ENCODE measurements at places on chromosomes 11 and 22. TPM values are rescaled to one million over a fixed set of nuclear protein-coding genes. Genes with fewer than 3 reads are reported as not detected.

Gene NDUFA6
- 46.2 TPM for total RNA-seq

Gene PATE4
- not detected for total RNA-seq

Gene CDC42EP2
- total RNA-seq, result 27.5 TPM

Gene KCNJ11
- 6.3 TPM for total RNA-seq

Gene CCDC116
- total RNA-seq, result 0.69 TPM

Gene AMBRA1
- total RNA-seq, result 33.9 TPM

Gene MS4A6E
- total RNA-seq, result not detected
